ENCODE measurements at places on chromosomes 1 and 21. TPM values are rescaled to one million over a fixed set of nuclear protein-coding genes. Genes with fewer than 3 reads are reported as not detected.

ACTA1 gene
- 0.59 TPM for total RNA-seq

GJB5 gene
- total RNA-seq = 159 TPM

B3GALT2 gene
- not detected for total RNA-seq

FMOD gene
- 13.3 TPM for total RNA-seq

CLEC20A gene
- not detected for total RNA-seq

SPATA21 gene
- not detected for total RNA-seq

PDZK1IP1 gene
- 201 TPM for total RNA-seq

KCNQ4 gene
- total RNA-seq = 2.0 TPM

ALX3 gene
- 0.60 TPM for total RNA-seq

DNA sequence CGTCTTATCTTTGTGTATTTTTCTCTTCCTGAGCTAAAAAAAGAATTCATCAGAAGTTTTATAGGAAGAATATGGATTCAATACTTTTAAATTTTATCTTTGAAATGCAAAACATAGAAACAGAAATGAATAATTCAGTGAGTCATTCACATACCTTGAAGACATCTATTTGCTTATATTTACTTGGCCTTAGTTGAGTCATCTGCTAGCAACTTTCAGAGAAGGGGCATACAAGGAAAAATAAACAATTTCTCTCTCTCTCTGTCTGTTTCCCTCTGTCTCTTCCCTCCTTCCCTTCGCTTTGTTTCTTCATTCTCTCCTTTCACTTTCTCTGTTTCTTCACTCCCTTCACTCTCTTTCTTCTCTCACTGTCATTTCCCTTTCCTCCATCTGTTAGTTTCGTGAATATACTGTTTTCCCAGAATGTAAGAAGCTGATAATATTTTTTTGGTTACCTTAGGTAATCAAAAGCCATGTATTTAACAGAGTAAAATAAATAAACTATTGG, 477.2 kb downstream of the BRINP3 start:
- DNase-seq = no peak

DNA sequence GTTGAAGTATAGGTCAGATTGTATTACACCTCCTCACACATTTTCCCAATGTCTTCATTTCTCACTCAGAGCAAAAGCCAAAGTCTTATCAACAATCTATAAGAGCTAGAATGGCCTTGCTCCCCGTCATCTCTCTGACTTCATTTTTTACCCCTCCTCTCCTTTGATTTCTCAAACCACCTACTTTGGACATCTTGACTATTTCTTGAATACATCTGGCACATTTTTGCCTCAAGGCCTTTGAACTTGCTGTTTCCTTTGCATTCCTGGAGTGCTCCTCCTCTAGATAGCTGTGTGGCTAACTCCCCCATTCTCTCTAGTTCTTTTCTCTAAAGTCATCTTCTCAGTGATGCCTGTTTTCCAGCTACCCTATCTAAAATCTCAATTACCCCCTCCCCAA, 7.2 kb upstream of the XCL2 start:
- DNase-seq = no peak

GRCh38 chr1:229665912-229666558, 40.0 kb downstream of the URB2 start:
- no peak for DNase-seq

- DNase-seq = peak; percentile 83
These were observed 1.7 kb downstream of the WNT9A start for GRCh38 chr1:227945891-227946623.

DNA sequence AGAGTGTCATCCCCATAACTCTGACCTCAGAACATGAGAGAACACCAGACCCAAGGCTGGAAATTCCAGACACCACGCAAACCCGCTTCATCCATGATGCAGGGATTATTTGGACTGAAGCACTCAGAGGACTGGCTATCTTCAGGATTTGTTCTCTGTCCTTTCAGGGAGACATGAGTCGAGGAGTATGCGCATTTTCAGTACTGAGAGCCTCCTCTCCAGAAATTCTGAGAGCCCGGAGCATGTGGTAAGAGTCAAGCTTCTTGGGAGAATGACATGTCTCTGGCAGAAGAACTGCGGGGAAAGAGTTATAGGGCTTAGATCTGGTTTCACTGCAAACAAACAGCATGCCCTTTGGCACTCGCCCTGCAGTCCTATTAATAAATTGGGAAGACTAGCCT, 6.9 kb downstream of the LAX1 start:
- no peak for DNase-seq

GRCh38 chr1:183385340-183386144, 32.6 kb downstream of the NMNAT2 start:
- DNase-seq = no peak

DNA sequence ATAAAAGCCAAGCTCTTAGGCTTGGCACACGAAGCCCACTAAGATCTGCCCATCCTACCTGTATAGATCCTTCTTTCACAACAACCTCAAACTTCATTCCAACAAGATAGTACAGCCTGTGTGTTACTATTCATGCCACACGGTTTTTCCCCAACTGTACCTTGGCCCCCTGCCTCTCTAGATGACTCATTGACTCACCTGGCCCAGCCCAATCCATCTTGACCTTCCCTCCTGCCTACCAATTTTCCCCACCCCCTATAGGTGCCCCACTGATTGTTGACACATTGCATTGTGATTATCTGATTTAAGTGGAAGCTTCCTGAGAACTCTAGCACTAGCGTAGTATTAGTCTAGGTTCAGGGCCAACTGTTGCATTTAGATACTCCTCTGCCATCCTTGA, 2.0 kb upstream of the CD101 start:
- no peak for DNase-seq

DNA sequence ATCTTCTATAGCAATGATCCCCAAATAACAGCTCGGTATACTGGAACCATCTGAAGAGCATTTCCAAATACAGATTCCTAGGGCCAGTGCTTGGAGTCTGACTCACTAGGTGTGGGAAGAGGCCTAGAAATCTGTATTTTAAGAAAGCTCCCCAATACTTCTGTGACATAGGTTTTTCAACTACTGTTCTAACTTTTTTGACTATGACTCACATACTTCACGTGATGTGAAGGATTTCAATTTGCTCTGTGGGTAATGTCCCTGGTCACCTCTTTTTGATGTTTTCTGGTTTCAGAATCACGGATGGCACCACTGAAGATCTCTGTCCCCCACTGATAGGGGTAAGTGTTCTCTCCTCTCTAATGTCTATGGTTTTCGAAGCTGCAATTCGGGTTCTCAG, 11.0 kb downstream of the ORC1 start:
- DNase-seq = no peak

DNA sequence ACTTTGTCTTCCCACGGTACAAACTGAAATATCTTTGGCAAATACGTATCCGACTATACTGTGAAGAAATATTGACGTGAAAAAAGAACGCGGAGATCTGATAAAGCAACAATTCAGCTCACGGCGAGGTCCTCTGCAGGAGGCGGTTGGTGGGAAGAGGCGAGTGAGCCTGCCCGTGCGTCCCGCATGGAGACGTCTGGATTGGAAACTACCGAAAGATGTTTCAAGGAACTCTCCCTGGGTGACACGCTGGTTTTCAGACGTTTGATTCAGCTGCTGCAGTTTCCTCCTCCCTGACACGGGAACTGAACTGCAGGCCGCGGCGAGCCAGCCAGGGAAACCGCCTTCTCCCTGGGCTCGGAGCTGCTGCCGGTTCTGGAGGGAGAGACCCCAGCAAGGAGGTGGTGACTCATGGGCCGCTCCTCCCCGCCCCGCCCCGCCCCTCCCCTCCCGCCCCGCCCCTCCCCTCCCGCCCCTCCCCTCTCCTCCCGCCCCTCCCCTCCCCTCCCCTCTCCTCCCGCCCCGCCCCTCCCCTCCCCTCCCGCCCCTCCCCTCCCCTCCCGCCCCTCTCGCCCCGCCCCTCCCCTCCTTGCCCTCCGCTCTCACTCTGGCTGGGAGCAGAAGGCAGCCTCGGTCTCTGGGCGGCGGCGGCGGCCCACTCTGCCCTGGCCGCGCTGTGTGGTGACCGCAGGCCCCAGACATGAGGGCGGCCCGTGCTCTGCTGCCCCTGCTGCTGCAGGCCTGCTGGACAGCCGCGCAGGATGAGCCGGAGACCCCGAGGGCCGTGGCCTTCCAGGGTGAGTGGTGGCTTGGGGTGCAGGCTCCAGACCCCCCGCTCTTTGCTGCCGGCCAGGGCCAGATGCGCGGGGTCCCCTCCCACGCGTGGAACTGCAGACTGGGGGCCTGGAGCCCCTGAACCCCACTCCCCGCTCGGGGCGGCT, at the start of gene COL6A1:
TSS of gene COL6A1 (plus strand) at position 620 of the 941 bp plus-strand sequence. CDS start at position 701, 81 bp downstream.
- DNase-seq = peak; percentile 92

- no peak for DNase-seq
These were observed 108.8 kb downstream of the KIF26B start for GRCh38 chr1:245263529-245264095.

GRCh38 chr1:245704765-245705164, 550.0 kb downstream of the KIF26B start:
- no peak for DNase-seq

DNA sequence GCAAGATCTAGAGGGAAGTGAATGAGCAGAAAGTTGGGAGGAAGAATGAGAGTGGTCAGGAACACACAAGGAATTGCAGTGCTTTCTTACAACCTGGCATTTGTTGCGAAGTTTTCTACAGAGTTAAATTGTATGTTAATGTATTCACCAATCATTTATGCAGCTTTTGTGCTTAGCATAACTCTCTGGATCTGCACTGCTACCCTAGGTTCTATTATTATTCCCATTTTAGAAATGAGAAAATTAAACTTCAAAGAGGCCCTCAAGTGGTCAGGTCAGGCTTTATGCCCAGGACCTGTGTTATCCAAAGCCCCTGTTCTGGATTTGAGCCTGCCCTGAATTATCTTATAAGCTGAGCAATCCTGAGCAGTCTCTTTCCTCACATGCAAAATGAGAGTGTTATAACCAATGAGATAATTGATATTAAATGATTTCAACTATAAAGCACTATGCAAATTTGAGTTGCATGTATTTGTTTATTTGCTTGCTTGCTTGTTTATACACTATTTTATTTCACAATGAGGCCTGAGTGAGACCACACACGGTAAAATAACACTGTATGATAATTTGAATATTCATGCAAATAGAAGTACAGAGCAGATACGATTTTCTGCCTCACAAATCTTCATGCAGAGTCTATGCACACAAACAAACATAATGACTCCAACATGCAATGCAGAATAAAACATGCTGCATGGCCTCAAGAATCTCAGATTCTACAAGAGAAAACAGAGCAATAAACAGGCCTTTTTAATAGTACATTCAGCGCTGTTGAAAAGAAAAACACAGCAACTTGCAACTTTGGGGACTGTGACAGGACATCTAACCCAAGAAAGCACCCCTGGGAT, 323.0 kb downstream of the PLPP3 start:
- DNase-seq = no peak

- no peak for DNase-seq
These were observed 34.9 kb upstream of the ZNF362 start for GRCh38 chr1:33221385-33221758.

GRCh38 chr1:77339326-77339725, 57.5 kb downstream of the AK5 start:
- no peak for DNase-seq

DNA sequence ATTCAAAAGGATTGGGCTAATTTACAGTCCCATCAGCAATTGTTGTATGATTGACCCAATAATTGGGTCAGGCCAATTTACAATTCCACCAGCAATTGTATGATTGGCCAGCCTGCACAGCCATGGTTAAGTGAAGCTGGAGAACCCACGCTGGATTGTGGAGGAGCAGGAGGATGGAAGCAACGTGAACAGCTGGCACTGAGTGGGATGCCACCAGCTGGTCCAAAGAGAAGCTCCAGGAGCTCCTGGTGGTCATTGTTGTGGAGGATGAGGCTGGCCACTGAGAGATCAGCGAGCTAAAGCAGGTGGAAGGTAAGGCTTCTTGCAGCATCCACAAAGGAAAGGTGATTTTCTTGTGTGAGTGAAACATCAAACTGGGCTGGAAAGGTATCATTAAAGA, 23.2 kb upstream of the EFCAB14 start:
- DNase-seq = no peak

GRCh38 chr1:18805150-18805879, 54.1 kb downstream of the TAS1R2 start:
- DNase-seq = no peak

- no peak for DNase-seq
These were observed 55.2 kb downstream of the GPR161 start for GRCh38 chr1:168081373-168082007.

- DNase-seq = no peak
These were observed 4.6 kb upstream of the ID3 start for GRCh38 chr1:23563755-23564374.

- no peak for DNase-seq
These were observed 302.8 kb downstream of the NCAM2 start for GRCh38 chr21:21301013-21301412.

- DNase-seq = no peak
These were observed 509.0 kb upstream of the CXADR start for GRCh38 chr21:17003763-17004373.

- DNase-seq = no peak
These were observed 17.3 kb downstream of the ITSN1 start for GRCh38 chr21:33659568-33659949.

GRCh38 chr1:20834192-20834591, 47.1 kb upstream of the HP1BP3 start:
- DNase-seq = no peak

- no peak for DNase-seq
These were observed 397.2 kb downstream of the OMA1 start for GRCh38 chr1:58149271-58149812.

- DNase-seq = no peak
These were observed 1.9 kb upstream of the CNTN2 start for GRCh38 chr1:205041001-205041715.

DNA sequence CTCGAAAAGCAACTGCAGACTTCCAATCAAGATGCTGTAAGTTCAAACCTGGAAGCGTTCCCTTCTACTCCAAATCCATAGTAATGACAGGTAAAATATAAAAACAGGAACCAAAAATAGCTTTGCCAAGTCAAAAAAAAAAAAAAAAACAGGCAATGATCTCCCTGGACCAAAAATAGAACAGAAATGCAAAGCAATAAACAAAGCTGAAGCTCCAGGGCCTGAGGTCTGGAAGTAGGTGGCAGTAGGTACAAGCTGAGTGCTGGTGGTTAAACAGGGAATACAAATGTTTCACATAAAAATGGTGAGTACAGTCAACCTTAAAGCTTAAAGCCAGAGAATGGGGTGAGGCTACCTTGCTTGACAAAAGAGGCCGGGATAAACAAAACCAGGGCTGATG, 610.8 kb downstream of the SMYD3 start:
- DNase-seq = no peak

DNA sequence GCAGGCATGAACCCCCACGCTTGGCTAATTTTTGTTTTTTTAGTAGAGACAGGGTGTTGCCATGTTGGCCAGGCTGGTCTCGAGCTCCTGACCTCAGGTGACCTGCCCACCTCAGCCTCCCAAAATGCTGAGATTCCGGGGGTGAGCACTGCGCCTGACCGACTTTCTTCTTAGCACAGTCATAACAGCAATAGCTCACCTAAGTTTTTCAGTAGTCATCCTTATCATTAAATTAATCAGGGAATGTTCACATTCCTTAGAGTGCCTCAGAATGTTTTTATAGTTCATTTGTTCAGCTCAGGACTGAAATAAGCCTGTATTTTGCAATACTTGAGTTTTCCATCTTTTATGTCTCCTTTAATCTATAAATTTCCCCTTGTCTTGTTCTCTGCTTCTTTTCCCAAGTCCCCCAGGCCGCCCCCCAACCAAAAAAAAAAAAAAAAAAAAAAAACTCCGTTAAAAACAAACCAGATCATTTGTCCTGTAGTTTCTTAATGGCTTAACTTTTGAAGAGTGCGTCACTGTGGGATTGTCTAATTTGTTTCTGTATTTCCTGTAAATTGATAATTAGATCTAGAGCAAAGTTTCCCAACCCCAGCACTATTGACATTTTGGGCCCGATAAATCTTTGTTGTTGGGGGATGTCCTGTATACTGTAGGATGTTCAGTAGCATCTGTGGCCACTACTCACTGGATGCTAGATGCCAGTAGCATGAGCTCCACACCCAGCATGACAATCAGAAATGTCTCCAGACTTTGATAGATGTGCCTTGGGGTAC, 120.7 kb downstream of the ITSN1 start:
- DNase-seq = no peak

Measured in suprapubic skin (tissue), 4 donors.